Lung (tissue), 17 donors: ENCODE measurements at places on chromosomes 12 and 14. TPM values are rescaled to one million over a fixed set of nuclear protein-coding genes. Genes with fewer than 3 reads are reported as not detected.

- no peak overlapping the region for H3K27ac ChIP-seq
- no peak overlapping the region for H3K4me3 ChIP-seq
- no peaks in the 10 kb centered on the region for H3K27me3 ChIP-seq
- no peak for DNase-seq
- peaks cover 6% of the 10 kb centered on the region for H3K4me1 ChIP-seq
Measured at GRCh38 chr14:68366656-68367055, 426.2 kb downstream of the ZFP36L1 start.

DNA sequence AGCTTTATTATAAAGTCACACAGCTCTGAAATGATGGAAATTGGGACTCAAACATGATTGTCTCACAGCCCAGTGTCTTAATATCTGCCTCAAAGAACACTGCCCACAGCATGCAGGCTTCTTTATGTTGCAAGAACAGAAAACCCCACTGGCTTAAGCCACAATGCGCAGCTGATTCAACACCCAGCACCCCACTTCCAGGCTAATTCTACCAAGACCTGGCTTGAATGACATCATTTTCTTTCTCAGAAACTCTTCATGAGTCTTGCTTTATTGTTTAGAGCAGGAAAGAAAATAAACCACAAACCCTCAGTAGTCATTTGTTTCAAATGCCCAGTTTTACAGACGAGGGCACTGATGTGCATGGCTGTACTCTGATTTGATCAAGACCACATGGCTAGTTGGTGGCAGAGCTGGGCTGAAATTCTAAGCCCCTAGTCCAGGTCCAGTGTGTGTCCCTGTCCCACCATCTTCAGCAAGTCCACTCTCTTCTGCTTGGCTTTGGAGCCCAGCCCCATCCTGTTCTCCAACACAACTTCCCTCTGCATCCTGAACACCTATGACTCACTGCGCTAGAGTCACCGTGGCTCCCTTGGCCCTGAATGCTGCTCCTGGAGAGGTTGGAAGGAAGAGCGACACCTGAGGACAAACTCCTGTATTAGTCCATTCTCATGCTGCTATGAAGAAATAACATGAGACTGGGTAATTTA, 50.3 kb upstream of the SRSF5 start:
- DNase-seq: no peak
- no peaks in the 10 kb centered on the region for H3K27me3 ChIP-seq
- H3K4me1 ChIP-seq: peaks cover 39% of the 10 kb centered on the region

- DNase-seq: no peak
- no peaks in the 10 kb centered on the region for H3K4me1 ChIP-seq
- H3K27me3 ChIP-seq: no peaks in the 10 kb centered on the region
- no peaks in the 10 kb centered on the region for H3K36me3 ChIP-seq
Measured at GRCh38 chr12:1885599-1886245, 32.7 kb downstream of the CACNA2D4 start.

PROX2 gene
- total RNA-seq: 0.09 TPM

GRCh38 chr14:42626986-42627385, 1020.3 kb downstream of the LRFN5 start:
- H3K36me3 ChIP-seq: no peaks in the 10 kb centered on the region
- no peaks in the 10 kb centered on the region for H3K4me1 ChIP-seq
- DNase-seq: peak; percentile 26
- H3K27ac ChIP-seq: no peak overlapping the region
- H3K27me3 ChIP-seq: no peaks in the 10 kb centered on the region

GRCh38 chr14:34983148-34983760, 462 bp downstream of the SRP54 start:
- no peaks in the 10 kb centered on the region for H3K27me3 ChIP-seq
- peak overlapping the region; percentile 60 for H3K4me3 ChIP-seq
- DNase-seq: no peak

DNA sequence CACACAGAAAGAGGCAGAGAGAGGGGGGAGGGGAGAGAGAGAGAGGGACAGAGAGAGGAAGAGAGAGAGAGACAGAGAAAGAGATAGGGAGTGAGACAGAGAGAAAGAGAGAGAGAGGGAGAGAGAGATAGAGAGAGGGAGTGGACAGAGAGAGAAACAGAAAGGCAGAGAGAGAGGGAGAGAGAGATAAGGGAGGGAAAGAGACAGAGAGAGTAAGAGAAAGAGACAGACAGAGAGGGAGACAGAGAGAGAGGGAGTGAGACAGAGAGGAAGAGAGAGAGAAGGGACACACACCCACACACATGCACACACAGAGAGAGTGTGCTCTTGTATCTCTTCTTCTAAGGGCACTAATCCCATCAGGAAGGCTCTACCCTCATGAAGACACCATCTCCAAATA, 103.2 kb upstream of the ESRRB start:
- no peak for DNase-seq
- no peaks in the 10 kb centered on the region for H3K27me3 ChIP-seq
- no peaks in the 10 kb centered on the region for H3K4me1 ChIP-seq
- no peak overlapping the region for H3K4me3 ChIP-seq
- H3K27ac ChIP-seq: no peak overlapping the region
- no peaks in the 10 kb centered on the region for H3K36me3 ChIP-seq

GRCh38 chr14:104680806-104681688, 8.4 kb upstream of the INF2 start:
- H3K4me1 ChIP-seq: peaks cover 12% of the 10 kb centered on the region
- H3K36me3 ChIP-seq: no peaks in the 10 kb centered on the region
- H3K4me3 ChIP-seq: no peak overlapping the region
- DNase-seq: no peak
- H3K27ac ChIP-seq: peak overlapping the region; percentile 90

NABP2 gene
- total RNA-seq: 31.4 TPM

DNA sequence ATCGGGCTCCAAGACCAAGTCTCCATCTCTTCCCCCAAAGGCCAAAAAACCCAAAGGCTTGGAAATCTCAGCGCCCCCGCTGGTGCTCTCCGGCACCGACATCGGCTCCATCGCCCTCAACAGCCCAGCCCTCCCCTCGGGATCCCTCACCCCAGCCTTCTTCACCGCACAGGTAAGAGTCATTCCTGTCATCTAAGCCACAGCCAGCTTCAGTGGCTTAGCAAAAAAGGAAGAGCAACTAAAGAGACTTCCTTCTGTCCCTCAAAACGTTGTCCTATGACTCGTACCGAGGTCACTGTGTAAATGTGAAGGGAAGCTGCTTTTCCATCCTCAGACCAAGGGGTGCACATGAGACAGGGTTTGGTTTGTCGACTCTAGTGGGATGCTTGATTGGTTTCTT, 53.4 kb downstream of the ELK3 start:
- DNase-seq: no peak
- H3K36me3 ChIP-seq: peaks cover 26% of the 10 kb centered on the region
- no peaks in the 10 kb centered on the region for H3K27me3 ChIP-seq
- H3K27ac ChIP-seq: no peak overlapping the region

JPH4 gene
- total RNA-seq: 3.1 TPM

DNA sequence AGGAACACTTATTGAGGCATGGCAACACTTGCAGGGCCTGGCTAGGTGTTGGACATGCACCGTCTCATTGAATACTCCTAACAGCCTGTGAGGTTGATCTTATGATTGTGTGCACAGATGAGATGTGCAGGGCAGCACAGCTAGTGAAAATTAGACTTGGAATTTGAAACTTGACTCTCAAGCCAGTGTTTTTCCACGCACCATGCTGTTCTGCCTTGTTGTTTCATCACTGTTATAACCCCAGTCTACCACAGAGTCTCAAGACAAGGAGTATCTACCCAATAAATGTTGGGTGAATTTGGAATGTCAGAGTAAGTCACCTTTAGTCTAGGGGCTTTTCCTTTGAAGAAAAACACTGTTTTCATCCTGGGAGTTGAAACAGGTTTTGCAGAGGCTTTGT, 55.8 kb upstream of the LRIG3 start:
- H3K27ac ChIP-seq: no peak overlapping the region
- no peaks in the 10 kb centered on the region for H3K4me1 ChIP-seq
- no peaks in the 10 kb centered on the region for H3K27me3 ChIP-seq
- H3K4me3 ChIP-seq: no peak overlapping the region
- DNase-seq: no peak
- H3K36me3 ChIP-seq: no peaks in the 10 kb centered on the region

DNA sequence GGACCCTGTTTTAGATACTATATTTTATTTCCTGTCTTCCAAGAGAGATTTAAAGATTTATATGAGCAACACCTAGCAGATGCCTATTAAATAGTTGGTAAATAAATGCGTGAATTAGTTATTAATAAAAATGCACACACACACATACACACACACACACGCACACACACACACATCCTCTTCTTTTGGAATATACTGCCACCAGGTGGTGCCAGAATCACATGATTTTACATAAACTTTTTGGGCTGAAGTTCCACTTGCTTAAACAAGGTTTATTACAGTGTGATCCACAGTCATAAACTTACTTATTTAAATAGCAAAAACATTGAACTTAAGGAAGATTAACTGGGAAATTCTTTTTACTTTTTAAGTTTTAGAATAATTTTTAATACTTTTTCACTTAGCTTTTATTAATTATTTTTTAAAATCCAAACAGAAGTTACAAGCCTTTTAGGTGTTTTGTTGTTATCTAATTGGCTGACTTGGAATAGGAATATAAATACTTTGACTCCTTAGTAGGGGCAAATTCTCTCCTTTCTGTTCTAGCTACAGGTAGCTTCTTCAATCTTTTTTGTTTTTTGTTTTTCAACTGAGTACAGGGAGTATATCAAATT, 17.5 kb downstream of the RAD51B start:
- no peaks in the 10 kb centered on the region for H3K27me3 ChIP-seq
- H3K36me3 ChIP-seq: no peaks in the 10 kb centered on the region
- DNase-seq: peak; percentile 91
- no peak overlapping the region for H3K27ac ChIP-seq
- no peak overlapping the region for H3K4me3 ChIP-seq
- H3K4me1 ChIP-seq: no peaks in the 10 kb centered on the region

DNA sequence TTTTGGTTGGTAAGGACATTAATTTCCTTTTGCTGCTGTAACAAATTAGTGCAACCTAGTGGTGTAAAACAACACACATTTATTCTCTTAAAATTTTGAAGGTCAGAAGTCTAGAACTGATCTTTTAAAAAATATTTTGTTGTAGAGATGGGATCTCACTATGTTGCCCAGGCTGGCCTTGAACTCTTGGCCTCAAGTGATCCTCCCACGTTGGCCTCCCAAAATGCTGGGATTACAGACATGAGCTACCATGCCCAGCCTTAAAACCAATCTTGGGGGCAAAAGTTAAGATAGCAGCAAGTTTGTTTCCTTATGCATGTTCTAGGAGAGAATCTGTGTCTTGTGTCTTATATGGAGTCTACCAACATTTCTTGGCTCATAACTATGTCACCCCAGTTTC, 55.8 kb downstream of the MIA2 start:
- H3K27me3 ChIP-seq: no peaks in the 10 kb centered on the region
- H3K36me3 ChIP-seq: peaks cover 4% of the 10 kb centered on the region
- DNase-seq: no peak
- H3K4me1 ChIP-seq: no peaks in the 10 kb centered on the region

TMEM263 gene
- total RNA-seq: 73.9 TPM

GRCh38 chr12:119661882-119662281, 6.1 kb upstream of the PRKAB1 start:
- H3K27ac ChIP-seq: no peak overlapping the region
- H3K4me1 ChIP-seq: peaks cover 4% of the 10 kb centered on the region
- H3K27me3 ChIP-seq: no peaks in the 10 kb centered on the region

CRIP2 gene
- total RNA-seq: 135 TPM

GRCh38 chr14:51938821-51939220, 50.5 kb upstream of the RTRAF start:
- no peak overlapping the region for H3K4me3 ChIP-seq
- no peak for DNase-seq
- no peaks in the 10 kb centered on the region for H3K36me3 ChIP-seq
- H3K4me1 ChIP-seq: peaks cover 26% of the 10 kb centered on the region
- H3K27me3 ChIP-seq: no peaks in the 10 kb centered on the region

DNA sequence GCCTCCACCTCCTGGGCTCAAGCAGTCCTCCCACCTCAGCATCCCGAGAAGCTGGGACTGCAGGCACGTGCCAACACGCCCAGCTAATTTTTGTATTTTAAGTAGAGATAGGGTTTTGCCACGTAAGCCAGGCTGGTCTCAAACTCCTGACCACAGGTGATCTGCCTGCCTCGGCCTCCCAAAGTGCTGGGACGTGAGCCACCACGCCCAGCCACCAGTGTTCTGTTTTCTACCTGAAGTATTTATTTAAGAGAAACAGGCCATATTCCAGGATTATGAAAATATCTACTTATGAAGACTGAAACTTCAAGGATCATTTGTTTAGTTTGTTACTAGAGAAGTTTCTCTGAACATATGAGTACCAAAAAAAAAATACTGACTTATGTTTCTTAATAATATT, 10.3 kb downstream of the GTF2H3 start:
- peaks cover 23% of the 10 kb centered on the region for H3K36me3 ChIP-seq
- no peaks in the 10 kb centered on the region for H3K27me3 ChIP-seq

DNA sequence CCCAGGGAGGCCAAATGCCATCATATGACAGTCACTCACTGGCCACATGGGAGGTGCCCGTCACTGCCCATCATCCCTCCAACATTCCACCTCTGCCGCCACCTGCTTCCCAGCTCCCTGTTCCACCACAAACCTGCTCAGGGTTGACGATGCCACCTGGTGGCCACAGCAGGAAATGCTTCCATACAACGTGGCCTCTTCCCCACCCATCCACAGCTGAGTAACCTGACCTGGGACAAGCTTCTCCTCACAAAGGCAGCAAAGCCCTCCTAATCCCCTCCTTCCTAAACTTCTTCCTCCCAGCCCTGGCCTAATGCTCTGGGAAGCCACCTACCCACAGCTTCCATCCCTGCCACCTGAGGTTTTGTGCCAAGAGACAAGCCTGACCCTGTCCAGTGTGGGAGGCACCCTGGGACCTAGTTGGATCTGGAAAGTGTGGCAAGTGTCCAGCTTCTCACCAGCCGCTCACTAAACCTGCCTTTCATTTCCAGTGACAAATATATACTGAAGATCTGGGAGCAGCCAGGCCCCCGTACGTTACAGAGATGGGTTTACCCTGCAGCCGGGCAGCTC, 4.3 kb downstream of the DEGS2 start:
- no peak overlapping the region for H3K27ac ChIP-seq
- DNase-seq: no peak
- no peak overlapping the region for H3K4me3 ChIP-seq
- peaks cover 16% of the 10 kb centered on the region for H3K4me1 ChIP-seq
- H3K27me3 ChIP-seq: peaks cover 9% of the 10 kb centered on the region
